ENCODE measurements at places on chromosomes 7 and 10.
A peak's percentile ranks its signal among the peaks of the same experiment; 100 is the strongest.

GRCh38 chr10:47040041-47040491, 128.8 kb downstream of the PTPN20 start:
- no peak for DNase-seq

- no peak for DNase-seq
These were observed 82.1 kb downstream of the GFRA1 start for GRCh38 chr10:116190883-116191282.

- peak; percentile 50 for DNase-seq
These were observed 9.1 kb upstream of the CSGALNACT2 start for GRCh38 chr10:43128958-43129706.

- DNase-seq = no peak
These were observed 99.4 kb downstream of the EBF3 start for GRCh38 chr10:129864601-129865126.

- no peak for DNase-seq
These were observed 319.3 kb upstream of the GHITM start for GRCh38 chr10:83820033-83820432.

- no peak for DNase-seq
These were observed 69.4 kb downstream of the SAMD9 start for GRCh38 chr7:93048136-93048930.

DNA sequence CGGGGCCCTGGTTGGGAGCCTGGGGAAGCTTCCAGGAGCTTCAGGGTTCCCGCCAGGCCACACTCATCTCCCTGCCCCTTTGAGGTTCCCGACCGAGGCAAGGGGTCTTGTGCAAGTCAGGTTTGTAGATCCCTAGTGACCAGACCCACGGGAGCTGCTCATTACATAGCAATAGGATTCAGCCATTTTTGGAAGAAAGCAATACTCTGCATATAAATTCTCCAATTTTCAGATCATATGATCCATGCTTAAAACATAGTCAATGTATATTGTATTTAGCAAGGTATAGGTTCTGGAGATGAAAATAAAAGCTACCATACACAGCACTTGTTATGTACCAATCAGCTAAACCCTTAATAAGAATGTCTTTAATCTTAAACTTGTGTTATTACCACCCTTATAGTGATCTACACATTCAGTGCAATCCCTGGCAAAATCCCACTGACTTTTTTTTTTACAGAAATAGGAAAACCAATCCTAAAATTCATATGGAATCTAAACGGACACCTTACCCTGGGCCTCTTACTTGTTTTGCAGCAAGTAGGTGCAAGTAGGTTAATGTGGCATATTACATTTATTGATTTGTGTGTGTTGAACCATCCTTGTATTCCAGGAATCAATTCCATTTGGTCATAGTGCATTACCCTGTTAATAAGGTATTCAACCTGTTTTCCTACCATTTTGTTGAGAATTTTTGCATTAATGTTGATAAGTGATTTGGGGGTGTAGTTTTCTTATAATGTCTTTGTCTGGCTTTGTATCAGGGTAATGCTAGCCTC, 13.8 kb upstream of the FKBP9 start:
- DNase-seq = no peak

All from CD4-positive, alpha-beta T cell treated with Interferon alpha-2 for 1 hour (primary cell).